ENCODE measurements at places on chromosomes 6 and 20.

DNA sequence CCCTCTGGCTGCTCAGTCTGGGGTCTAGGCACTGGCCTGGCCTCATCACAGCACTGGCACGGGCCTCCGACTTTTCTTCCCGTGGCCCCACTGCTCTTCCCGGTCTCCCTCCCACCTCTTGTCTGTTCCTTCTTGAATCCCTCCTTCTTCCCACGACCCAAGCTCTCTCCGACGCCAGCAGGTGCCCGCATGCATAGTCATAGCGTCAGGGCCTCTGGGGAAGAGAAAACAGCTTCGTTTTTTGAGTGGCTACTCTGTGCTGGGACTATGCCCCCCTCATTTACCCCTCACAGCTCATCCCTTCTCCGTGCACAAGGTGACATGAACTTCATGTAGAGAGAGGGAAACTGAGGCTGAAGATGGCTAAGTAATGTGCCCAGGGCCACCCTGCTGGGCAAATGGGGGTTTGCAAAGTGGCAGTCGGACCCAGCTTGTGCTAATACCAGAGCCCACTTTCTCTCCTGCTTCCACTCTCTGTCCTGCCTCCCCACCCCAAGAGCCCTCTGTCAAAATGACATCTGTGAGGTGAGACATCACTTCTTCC lies 59.2 kb downstream of the SYNJ2 start:
- DNase-seq = no peak

DNA sequence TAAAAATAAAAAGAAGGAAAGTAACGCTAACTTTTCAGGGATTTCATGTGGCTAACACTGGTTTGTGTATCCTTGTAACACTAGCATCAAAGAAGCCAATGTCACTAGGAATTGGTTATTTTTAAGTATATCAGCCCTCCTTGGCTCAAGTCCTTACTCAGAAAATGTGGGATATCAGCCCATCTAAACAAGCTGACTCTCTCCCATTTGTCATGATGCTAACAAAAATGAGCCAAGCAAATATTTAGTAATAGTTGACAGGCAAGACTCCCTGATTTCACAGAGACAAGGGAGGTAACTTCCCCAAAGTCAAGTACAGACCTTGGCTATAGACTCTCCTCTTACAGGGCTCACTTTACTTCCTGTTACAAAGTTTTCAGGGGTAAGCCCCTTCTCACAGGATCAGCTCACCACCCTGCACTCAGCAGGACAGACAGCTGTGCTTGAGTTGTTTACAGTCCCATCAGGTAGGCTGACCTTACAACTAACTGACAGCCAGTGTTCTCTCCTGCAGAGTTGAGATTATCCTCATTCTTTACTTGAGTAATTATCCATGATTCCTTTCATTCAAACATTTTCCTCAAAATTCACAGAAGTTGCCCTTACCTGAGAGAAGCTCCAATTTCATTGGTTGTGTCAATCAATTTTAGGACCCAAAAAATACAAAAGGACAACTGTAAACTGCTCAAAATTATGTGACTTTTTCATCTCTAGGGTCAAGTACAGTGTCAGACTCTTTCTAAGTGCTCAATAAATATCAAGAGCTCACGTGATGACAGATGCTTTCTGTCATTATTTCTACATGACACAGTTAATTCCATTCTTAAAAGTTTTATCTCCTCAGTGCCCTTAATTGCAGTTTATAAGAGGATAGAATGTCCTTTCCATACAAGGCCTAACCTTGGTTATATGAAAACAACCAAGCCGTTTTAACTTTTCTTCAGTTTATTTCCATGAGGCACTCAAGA lies 38.1 kb upstream of the BMP5 start:
- no peak for DNase-seq

GRCh38 chr6:53679446-53679933 lies 13.9 kb upstream of the KLHL31 start:
- DNase-seq = no peak

- DNase-seq = no peak
Measured at GRCh38 chr20:571754-572441, 28.3 kb upstream of the CSNK2A1 start.

DNA sequence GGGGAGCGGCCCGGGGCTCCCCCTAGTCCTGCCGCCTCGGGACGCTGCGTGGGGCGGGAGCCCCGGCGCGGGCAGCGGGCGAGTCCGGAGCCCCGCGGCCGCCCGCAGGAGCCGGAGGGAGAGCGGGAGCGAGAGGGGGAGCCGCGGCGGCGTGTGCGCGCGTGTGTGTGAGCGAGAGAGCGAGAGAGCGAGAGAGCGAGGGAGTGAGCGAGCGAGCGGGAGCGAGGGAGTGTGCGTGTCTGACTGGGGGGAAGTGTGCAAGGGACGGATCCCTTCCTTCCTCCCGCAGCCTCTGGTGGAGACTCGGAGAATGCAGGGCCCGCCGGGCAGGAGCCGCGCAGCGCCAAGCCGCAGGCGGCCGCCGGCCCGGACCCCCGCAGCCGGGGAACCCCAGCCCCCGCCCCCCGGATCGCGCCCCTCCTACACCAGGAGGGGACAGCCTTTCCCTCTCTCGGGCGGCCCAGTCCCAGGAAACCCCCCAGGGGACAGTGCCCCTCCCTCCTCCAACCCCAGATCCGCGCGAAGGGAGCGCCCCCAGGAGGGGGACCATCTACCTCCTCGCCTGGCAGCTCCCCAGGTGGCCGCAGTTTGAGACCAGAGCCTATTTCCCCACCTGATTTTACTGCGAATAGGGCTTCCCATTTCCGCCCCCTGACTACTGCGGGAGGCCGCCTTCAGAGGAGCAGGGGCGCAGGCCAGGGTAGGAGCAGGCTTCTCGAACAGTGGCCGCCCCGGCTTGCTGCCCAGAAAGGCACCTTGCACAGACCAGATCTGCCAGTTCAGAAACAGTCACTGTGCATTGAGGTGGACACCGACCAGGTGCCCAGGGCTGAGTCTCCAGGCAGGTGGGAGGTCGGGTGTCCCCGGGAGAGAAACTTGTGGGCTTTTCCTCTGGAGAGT lies at the start of gene CDH22:
TSS of gene CDH22 (minus strand) at position 241 of the 900 bp plus-strand sequence. CDS start 57,204 bp downstream, outside the sequence.
- DNase-seq = no peak

GRCh38 chr6:12602951-12603672 lies 113.5 kb upstream of the PHACTR1 start:
- no peak for DNase-seq

DNA sequence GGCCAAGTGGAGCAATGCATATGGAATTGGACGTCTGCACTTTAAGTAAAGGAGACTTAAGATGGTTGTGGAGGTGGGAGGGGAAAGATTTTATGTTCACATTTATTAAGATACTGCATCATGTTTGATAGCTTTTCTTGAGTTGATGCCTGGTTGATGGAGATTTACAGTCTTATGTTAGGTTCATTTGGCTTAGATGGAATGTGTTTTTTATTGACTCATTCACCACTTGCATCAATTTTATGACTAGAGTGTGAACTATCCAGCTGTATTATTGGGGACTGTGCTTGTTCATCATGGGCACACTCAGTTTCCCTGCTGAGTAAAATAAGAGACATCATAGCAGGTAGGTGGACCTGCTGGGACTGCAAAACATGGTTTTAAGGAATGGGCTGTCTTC lies 91.2 kb upstream of the SCP2D1 start:
- no peak for DNase-seq
